ENCODE measurements at places on chromosomes 1 and 21.

DNA sequence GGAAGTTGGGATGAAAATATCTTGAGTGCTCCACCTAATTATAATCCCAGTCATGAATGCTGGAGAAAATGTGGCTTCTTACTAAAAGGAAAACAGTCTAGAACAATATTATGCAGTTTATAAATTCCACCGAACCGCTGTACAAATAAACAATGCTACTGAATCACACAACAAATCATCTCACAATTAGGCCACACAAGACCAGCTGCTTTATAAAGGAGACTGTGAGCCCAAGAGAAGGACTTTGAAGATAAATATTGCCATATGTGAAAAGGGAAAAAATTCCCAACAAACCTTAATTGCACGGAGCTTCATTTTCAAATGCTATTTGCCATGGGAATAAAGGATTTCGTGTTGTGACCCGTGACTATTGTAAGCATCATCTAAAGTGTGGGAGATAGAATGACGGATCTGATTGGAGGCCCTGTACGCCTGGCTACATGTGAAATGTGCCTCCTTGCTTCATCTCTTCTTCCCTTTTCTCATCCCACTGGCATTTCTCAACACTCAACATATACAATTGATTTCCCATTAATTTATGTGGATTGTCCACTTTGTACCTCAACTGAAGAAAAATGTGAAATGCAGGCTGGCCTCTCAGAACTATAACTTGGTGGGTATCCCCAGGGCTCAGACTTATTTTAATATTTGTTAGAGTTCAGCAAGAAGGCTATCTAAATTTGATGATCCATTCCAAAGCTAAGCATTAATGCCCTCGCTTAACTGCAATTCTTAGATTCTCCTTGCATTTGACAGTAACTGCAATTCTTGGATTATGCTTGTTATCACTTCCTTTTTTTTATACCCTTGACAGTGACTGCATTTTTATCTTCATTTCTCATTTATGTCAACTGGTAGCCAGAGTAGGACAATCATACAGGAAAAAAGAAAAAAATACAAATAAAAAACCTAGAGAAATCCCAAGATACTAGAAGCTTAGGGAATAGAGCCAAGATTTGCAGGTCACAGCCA lies 122.3 kb downstream of the TGFB2 start:
- peak; percentile 90 for DNase-seq

DNA sequence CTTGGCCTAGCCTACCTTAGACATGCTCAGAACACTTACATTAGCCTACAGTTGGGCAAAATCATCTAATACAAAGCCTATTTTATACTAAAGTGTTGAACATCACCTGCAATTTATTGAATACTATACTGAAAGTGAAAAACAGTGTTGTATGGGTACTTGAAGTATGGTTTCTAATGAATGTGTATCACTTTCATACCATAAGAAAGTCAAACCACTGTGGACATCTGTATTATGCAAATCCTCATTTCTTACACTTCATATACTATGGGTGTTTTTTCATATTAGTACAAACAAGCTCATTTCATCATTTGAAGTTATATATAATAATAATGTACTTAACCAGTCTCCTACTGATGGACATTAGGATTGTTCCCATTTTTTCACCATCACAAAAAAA lies 41.2 kb downstream of the TDRD5 start:
- DNase-seq = no peak

DNA sequence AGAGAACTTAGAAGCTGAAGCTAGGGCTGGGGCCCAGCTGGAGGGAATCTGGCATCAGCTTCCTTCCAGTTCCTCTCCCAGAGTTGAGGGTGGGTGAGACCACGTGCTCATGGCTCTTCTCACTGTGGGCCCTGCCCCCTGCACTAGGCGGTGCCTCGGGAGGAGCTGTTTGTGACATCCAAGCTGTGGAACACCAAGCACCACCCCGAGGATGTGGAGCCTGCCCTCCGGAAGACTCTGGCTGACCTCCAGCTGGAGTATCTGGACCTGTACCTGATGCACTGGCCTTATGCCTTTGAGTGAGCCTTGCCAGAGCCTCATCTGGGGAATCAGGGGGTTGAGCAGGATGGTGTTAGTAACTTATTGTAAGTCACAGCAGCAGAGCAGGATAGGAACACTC lies 16.1 kb downstream of the AKR1A1 start:
- no peak for DNase-seq

DNA sequence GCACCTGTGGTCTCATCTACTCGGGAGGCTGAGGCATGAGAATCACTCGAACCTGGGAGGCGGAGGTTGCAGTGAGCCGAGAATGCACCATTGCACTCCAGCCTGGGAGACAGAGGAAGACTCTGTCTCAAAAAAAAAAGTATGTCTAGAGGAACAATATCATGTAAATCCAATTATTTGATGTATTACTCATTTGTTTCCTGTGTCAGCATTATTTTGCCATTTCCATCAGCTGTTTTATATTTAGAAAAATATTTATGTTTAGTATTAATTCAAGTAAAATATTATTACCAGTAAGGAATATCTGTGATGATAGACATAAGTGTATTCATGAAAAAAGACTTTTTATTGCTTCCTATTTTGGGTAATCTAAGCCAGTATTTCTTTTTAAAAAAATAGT lies 13.0 kb downstream of the TDRKH start:
- DNase-seq = no peak

- DNase-seq = peak; percentile 73
Observed at GRCh38 chr1:39632682-39633417, 6.6 kb downstream of the HEYL start.

DNA sequence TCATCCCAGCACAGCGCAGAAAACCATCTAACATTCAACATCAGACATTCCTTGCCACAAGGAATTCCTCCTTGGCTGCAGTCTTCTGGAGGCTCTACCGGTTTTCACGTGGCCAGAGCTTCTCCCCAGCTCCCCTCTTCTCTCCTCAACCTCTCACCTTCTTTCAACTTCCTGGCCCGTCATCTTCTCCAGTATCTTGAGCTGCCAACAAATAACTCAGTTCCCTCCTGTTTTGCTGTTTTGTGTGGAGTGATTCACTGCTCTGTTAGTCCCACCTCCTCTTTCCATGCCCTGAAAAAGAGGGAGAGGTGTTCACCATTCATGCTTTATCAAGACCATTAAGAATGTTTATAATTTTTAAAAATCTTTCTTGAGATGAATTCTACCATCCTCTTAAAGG lies 32.6 kb downstream of the PIGM start:
- no peak for DNase-seq

- no peak for DNase-seq
Observed at GRCh38 chr1:91148641-91149069, 126.8 kb upstream of the ZNF644 start.

DNA sequence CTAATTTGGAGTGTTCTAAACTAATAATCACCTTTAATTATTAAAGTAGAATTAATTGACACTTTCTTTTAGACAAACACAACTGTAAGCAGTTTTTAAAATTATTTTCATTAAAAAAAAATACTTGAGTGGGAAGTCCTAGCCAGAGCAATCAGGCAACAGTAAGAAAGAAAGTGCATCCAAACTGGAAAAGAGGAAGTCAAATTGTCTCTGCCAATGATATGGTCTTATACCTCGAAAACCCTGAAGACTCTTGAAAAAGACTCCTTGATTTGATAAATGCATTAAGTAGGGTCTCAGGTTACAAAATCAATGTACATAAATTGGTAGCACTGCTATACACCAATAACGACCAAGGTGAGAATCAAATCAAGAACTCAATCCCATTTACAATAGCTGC lies 83.0 kb upstream of the GADD45A start:
- no peak for DNase-seq

- DNase-seq = peak; percentile 73
Observed at GRCh38 chr1:162405800-162406199, 6.1 kb downstream of the SH2D1B start.
